NCI-H2107 (cell line): ENCODE measurements at places on chromosomes 13 and 19.
A peak's percentile ranks its signal among the peaks of the same experiment; 100 is the strongest.

- no peak for DNase-seq
Observed at GRCh38 chr19:15516363-15516762, 8.0 kb downstream of the CYP4F22 start.

DNA sequence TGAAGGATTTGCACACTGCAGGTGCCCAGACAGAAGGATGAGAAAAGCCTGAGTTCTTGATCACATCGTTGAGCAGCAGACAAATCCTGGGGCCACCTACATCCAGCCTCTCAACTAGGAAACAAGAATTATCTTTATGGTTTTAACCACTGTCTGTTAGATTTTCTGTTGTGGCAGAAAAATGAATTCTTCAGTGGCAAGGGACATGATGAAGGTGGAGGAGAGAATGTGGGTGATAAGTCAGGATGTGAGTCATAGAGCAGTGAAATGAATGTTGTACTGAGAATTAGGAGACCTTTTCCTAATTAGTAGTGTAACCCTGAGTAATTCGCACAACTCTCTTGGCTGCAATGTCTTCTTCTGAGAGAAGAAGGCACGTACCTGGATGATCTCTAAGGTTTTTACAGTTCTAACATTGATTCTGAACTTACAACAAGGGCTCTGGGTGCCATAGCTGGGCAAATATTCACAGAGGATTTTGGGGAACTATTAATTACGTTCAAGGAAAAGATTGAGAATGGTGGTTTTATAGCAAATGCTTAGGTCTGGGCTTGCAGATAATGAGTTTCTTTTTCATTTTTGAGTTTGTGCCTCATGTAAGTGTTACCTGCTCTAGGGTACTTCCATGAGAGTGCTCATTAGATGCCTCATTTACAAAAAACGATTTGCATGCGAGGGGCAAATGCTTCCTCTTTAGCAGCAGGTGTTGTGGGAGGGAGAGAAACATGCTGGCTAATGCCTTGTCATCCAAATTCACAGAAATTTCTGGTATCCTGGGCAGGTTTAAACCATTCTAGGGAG is 111.0 kb upstream of the KL start:
- DNase-seq = no peak

- no peak for DNase-seq
Observed at GRCh38 chr13:110922506-110922905, 7.6 kb upstream of the ANKRD10 start.

DNA sequence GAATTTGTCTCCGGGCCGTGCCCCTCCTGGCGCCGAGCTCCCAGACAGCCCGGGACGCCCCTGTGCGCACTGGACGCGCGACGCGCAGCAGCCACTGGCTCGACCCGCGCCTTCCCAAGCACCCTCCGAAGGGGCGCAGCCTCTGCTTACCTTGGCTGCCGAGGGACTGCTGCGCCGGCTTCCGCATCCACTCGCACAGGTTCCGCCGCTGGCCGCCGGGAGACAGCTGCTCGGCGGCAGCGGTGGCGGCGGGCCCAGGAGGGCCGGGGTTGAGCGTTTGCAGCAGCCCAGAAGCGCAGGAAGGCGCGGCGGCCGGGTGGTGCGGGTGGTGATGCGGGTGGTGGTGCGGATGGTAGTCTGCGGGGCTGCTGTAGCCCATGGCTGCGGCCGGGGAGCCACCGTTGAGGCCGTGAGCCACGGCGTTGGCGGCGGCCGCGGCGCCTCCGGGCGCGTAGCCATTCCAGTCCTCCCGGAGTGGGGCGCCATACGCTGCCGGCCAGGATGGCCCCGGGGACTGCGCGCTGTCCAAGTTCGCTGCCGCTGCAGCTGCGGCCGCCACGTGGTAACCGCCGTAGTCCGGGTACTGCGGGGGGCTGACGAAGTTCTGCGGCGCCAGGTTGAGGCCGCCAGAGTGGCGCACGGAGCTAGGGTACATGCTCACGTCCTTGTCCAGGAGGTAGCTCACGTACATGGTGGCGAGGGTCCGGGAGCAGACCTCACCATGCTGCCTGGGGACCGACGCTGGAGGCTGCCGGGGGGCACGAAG is 616 bp downstream of the CDX2 start:
- DNase-seq = no peak

GRCh38 chr19:2333027-2333806 is 4.7 kb downstream of the SPPL2B start:
- peak; percentile 82 for DNase-seq

DNA sequence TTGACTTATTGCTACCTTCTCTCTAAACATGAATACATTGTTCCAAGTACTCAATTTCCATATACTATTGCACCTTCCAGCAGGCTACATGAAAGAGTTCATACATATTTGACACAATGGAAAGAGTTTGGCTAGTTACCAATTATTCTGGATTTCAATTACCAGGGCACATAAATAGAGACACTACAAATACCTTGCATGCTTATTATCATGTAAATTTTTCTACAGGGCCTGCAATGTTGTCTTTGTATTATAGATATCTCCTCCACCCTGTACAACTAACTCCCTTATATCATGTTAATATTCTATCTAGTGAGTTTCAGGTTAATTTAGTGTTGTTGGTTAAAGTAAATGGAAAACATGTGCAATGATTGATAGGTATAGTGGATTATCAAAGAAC is 540.7 kb upstream of the SLITRK5 start:
- no peak for DNase-seq

DNA sequence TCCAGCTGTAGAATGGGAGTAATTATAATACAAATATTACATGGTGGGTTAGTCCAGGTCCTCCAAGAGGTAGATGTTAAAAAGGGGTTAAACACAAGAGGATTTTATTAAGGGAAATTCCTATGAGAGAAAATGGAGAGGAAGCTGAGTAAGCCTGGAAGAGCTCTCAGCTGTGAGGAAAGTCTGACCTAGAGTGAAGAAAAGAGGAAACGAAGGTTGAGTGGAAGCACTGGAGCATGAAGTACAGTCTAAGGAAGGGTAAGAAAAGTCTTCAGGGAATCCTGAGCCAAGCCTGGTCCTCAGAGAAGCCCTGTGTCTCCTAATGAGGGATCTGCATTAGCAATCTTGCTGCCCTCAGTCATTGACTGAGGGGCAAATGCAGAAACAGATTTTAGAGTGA is 506.2 kb downstream of the GPC5 start:
- DNase-seq = no peak

GRCh38 chr13:109036078-109036780 is 406.8 kb downstream of the MYO16 start:
- no peak for DNase-seq

GRCh38 chr13:97537110-97537509 is 103.1 kb downstream of the RAP2A start:
- DNase-seq = no peak

GRCh38 chr13:25874907-25875306 is 176.9 kb downstream of the SHISA2 start:
- no peak for DNase-seq

GRCh38 chr13:79935121-79935520 is 405.8 kb downstream of the SPRY2 start:
- DNase-seq = no peak

GRCh38 chr19:35334144-35334753 is 5.3 kb downstream of the CD22 start:
- no peak for DNase-seq

DNA sequence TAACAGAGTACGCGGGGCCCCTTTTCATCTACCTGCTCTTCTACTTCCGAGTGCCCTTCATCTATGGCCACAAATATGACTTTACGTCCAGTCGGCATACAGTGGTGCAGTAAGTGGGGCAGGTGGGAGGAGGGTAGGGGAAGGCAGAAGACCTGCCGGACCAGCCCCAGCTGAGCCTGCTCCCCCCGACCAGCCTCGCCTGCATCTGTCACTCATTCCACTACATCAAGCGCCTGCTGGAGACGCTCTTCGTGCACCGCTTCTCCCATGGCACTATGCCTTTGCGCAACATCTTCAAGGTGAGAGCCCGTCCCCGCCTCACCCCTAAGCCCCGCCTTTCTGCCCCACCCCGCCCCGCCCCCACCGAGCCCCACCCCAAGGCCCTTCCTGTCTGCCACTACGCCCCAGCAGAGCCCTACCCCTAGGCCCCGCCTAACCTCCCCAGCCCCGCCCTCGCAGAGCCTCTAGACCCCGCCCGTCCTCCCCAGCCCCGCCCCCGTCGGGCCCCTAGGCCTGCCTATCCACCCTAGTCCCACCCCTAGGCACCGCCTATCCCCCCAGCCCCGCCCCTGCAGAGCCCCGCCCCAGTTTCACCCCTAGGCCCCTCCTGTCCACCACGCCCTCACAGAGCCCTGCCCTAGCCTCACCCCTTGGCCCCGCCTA is 7.7 kb downstream of the NDUFB7 start:
- no peak for DNase-seq

GRCh38 chr13:48493851-48494250 is 39.0 kb downstream of the RCBTB2 start:
- no peak for DNase-seq

DNA sequence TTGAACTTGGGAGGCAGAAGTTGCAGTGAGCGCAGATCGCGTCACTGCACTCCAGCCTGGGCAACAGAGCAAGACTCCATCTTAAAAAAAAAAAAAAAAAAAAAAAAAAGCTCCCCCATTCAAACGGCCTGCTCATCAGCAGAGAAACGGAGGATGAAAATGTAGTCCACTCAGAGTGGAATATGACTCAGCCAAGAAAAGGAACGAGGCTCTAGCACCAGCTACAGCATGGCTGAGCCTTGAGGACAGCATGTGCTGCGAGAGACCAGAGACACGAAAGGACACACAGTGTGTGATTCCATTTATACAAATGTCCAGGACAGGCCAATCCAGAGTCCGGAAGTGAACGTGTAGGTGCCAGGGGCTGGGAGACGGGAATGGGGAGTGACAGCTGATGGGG is 18.1 kb upstream of the MIER2 start:
- no peak for DNase-seq

GRCh38 chr13:40993987-40994386 is 25.1 kb downstream of the ELF1 start:
- DNase-seq = no peak

GRCh38 chr19:6069268-6069791 is 41.0 kb downstream of the RFX2 start:
- no peak for DNase-seq

DNA sequence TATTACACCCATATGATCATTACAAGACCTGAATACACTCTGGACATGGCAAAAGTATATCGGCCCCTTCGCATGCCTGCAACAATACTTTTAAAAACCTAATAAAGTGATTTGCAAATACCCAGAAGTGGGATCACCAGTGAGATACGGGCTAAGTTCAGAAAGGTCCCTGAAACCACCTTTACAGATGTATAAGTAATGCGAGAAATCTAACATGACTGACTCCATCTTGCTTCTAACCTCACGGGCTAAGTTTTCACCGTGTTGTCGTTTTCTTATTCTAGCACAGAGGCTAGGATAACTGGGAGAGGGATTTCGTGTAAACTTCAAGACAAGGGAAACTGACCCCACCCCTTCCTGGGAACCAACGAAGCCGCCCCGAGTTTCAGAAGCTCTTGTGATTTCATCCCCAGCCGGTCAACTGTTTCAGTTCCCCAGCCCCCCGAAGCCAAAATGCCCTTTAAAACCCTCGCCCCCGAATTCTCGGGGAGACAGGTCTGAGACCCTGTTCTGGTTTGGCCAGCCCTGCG is 703 bp downstream of the NEK3 start:
- DNase-seq = no peak

DNA sequence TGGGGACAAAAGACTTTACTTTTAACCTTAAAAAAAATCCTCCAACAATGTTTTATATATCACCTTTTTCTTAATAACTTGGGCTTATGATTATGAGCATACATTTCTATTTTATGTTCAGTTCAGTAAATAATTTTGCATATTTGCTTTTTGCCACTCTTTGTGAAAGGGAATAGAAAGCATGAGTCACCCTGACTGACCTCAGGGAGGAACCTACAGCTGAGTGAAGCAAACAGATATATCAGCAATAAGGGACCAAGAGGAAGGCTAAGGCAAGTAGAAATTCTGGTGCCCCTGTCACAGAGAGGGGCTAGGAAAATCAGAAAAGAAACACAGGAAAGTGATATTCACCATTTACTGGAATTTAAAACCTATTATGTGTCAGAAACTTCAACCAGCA is 37.2 kb upstream of the SOHLH2 start:
- no peak for DNase-seq

DNA sequence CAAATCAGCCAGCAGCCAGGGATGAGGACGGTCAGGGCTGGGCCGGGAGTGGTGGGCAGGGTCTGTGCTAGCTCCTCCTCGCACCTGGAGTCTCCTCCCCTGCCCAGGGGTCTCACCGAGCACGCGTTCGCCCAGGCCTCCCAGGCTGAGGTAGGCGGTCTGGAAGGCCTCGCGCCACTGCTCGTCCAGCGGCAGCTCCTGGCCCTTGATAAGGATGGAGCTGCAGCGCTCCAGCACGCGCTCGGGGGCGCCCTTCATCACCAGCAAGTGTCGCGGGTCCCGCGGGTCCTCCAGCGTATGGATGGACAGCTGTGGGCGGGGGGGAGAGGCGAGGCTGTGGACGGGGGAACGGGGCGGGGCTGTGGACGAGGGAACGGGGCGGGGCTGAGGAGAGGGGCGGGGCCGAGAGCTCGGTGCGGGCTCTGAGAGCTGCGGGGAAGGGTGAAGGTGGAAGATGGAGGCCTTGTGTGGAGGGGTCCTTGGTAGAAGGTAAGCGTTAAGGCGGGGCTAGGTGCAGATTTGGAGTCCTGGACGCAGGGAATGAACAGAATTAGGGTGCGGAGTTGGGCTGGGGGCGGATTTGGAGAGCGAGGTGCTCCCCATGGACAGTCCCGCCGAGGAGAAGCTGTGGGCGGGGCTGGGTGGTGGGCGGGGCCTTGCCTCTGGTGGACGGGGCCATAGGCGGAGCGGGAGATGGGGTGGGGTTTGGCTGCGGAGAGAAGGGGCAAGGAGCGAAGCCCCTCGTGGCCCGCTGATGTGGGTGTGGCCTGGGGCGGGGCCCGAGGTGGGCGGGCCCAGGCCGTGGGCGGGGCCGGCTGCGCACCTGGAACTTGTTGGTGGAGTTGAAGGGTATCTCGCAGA is 5.7 kb downstream of the ATP4A start:
- no peak for DNase-seq

- DNase-seq = no peak
Observed at GRCh38 chr13:52022356-52022755, 2.1 kb upstream of the UTP14C start.

- DNase-seq = no peak
Observed at GRCh38 chr13:113077953-113078901, 27.4 kb upstream of the F7 start.

DNA sequence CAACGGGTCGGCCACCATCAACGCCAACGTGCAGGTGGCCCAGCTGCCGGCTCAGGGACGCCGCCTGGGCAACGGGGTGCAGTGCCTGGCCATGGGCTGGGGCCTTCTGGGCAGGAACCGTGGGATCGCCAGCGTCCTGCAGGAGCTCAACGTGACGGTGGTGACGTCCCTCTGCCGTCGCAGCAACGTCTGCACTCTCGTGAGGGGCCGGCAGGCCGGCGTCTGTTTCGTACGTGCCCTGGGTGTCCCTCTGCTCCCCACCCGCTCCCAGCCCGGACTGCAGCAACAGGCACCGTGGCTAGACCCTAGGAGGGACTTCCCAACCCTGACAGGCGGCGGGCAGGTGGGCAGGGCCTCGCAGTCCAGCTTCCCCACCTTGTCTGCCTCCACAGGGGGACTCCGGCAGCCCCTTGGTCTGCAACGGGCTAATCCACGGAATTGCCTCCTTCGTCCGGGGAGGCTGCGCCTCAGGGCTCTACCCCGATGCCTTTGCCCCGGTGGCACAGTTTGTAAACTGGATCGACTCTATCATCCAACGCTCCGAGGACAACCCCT is 3.5 kb downstream of the ELANE start:
- DNase-seq = no peak
